ENCODE measurements at places on chromosomes 6 and 20.

GRCh38 chr6:151502499-151502898, 8.7 kb downstream of the CCDC170 start:
- no peak for DNase-seq

GRCh38 chr20:41276317-41276751, 41.2 kb downstream of the ZHX3 start:
- DNase-seq, result no peak

DNA sequence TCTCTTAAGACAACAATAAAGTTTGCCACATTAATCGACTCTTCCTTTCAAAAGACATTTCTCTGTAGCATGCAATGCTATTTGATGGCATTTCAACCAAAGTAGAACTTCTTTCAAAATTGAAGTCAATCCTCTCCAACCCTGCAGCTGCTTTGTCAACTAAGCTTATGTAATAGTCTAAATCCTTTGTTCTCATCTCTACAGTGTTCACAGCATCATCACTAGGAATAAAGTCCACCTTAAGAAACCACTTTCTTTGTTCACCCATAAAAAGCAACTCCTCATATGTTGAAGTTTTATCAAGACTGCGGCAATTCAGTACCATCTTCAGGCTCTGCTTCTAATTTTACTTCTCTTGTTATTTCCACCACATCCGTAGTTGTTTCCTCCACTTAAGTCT, 11.5 kb upstream of the BLOC1S5 start:
- DNase-seq, result no peak

GRCh38 chr6:157838718-157839430, 15.8 kb downstream of the SNX9 start:
- no peak for DNase-seq

GRCh38 chr6:154796484-154796883, 63.3 kb downstream of the SCAF8 start:
- DNase-seq, result no peak

DNA sequence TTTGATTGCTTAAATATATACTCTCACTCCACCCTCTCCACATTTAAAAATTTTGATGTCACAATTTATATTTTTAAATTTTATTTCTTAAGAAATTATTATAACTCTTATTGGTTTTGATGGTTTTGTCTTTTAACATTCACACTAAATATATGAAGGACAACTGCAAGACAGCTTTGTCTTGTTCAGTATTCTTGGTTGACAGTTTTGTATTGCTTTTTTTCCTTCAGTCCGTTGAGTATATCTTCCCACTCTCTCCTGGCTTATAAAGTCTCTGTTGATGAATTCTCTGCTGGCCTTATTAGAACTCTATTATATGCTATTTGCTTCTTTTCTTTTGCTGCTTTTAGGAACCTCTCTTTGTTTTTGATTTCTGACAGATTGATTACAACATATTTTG, 392.2 kb downstream of the C6orf118 start:
- no peak for DNase-seq

GRCh38 chr6:145929037-145929633, 35.0 kb downstream of the SHPRH start:
- no peak for DNase-seq

- DNase-seq, result no peak
These were observed 801.6 kb downstream of the EPHA7 start for GRCh38 chr6:92617721-92618120.

- DNase-seq, result no peak
These were observed 289.9 kb upstream of the ZFP64 start for GRCh38 chr20:52481443-52481842.

DNA sequence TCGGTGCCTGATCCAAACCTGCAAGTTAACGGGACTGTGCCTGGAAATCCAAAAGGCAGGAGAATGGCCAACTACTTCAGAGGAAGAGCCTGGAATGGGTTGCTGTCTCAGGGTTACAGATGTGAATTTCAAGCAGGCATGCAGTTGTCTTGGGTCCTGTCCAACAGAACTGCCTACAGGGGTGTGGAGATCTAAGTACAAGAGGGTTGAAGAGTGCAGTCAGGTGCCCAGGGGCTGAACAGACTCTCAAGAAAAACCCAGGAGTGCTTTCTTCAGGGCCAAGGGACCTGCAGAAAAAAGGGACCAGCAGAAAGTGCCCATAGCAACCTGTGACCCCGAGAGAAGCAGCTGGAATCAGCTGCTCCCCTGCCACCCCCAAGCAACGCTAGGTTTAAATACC, 71.0 kb downstream of the PREP start:
- no peak for DNase-seq

- no peak for DNase-seq
These were observed 247.2 kb downstream of the NRN1 start for GRCh38 chr6:5759571-5759970.

DNA sequence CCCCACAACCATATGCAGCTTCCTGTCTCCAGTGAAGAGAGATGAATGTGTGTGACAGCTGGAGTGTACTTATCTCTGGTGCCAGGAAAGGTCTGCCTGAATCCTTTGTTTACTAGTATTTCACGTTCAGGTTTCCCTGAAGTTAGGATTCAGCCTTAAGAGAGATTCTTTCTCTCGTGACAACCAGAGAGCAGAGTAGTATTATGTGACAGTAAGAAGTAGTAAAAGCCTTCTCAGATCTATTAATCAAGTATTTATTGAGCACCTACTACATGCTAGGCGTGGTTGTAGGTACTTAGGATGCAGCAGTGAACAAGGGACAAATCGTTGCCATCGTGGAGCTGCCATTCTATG, 949 bp downstream of the KIFC1 start:
- DNase-seq, result no peak

GRCh38 chr6:158410784-158411183, 98.5 kb downstream of the TULP4 start:
- no peak for DNase-seq

- DNase-seq, result no peak
These were observed 222.9 kb downstream of the TTLL2 start for GRCh38 chr6:167547751-167548150.

DNA sequence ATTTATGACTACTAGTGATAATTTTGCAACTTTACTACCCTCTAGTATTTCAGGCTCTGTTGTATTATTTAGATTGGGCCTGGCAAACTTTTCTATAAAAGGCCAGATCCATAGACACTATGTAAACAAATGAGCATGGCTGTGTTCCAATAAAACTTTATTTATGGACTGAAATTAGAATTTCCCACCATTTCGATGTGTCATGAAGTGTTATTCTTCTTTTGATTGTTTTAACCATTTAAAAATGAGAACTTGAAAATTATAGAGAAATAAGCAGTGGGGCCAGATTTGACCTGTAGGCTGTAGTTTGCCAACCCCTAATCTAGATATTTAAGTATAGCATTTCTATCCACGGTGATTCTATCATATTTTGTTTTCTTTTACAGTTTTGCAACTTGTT, 61.5 kb upstream of the TFB1M start:
- no peak for DNase-seq

All from activated T-helper 1 cell treated with anti-CD3 and anti-CD28 coated beads, Interleukin-2, amount 50 U/mL, for 16 hours (primary cell).